ENCODE measurements at places on chromosomes 16 and 17.
A peak's percentile ranks its signal among the peaks of the same experiment; 100 is the strongest.

DNA sequence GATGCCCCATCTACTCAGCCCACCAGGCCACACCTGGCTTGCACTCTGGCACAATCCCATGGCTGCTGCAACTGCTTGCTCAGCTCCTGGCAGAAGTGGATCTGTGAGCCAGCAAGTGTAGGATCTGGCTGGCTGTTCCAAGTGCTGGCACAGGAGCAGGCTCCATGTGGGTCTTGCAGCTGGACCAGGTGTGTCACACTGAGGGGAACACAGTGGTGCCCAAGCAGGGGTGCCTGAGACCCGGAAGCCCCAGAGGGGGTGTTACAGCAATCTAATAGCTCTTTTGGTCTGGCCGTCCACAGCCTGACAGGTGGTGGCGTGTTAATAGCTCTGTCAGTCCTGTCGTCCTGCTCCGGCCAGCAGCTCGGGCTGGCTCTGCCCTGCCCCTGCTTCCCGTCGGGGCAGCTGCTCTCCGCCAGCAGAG, 19.6 kb upstream of the GOT2 start:
- H3K4me3 ChIP-seq: no peak overlapping the region
- no peaks in the 10 kb centered on the region for H3K4me1 ChIP-seq
- H3K36me3 ChIP-seq: no peaks in the 10 kb centered on the region
- H3K27me3 ChIP-seq: no peaks in the 10 kb centered on the region

DNA sequence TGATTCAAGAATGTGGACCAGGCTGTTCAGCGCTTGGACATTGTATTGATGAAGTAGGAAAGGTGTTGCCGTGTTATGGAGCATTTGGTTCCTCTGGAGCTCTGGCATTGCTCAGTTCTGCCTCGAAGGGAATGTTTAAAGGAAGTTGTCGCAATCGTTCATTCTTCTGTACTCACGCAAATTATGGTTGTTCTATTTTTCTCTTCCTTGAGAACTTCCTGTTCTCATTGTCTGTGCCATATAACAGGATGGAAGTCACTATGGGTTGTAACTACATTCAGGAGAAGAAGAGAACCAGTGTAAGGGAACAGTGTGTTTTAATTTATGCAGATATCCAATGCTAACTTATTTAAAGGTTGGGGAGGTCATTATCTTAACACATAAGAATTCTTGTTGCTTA, 13.0 kb downstream of the PCTP start:
- H3K4me1 ChIP-seq: peaks cover 17% of the 10 kb centered on the region
- peak overlapping the region; percentile 81 for H3K27ac ChIP-seq
- H3K36me3 ChIP-seq: no peaks in the 10 kb centered on the region
- no peak for DNase-seq

- peaks cover 55% of the 10 kb centered on the region for H3K4me1 ChIP-seq
- H3K27me3 ChIP-seq: no peaks in the 10 kb centered on the region
- H3K4me3 ChIP-seq: no peak overlapping the region
- no peaks in the 10 kb centered on the region for H3K36me3 ChIP-seq
These were observed 1.6 kb downstream of the NDUFAF8 start for GRCh38 chr17:81240761-81241160.

DNA sequence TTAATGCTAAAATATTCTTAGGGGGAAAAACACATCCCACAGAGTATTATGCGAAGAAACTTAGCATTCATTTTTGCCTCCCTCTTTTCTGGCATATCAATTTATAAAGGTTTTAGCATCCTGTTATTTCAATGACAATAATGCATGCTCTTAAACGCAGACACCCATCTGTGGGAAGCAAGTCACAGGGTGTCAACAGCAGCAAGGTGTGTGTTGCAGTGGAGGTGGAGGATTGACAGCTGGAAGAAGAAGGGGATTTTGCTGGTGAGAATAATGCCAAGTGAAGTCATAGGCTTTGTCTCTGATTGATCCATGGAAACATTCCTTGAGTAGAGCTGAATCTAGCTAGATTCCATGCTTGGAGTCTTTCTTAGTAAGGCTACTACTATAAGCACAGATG, 498.1 kb downstream of the NPIPA7 start:
- H3K27ac ChIP-seq: no peak overlapping the region
- no peaks in the 10 kb centered on the region for H3K27me3 ChIP-seq
- DNase-seq: no peak
- no peaks in the 10 kb centered on the region for H3K36me3 ChIP-seq

- no peak overlapping the region for H3K4me3 ChIP-seq
- DNase-seq: no peak
- H3K27ac ChIP-seq: no peak overlapping the region
- H3K27me3 ChIP-seq: no peaks in the 10 kb centered on the region
These were observed 30.7 kb downstream of the TMC7 start for GRCh38 chr16:19014461-19014860.

DNA sequence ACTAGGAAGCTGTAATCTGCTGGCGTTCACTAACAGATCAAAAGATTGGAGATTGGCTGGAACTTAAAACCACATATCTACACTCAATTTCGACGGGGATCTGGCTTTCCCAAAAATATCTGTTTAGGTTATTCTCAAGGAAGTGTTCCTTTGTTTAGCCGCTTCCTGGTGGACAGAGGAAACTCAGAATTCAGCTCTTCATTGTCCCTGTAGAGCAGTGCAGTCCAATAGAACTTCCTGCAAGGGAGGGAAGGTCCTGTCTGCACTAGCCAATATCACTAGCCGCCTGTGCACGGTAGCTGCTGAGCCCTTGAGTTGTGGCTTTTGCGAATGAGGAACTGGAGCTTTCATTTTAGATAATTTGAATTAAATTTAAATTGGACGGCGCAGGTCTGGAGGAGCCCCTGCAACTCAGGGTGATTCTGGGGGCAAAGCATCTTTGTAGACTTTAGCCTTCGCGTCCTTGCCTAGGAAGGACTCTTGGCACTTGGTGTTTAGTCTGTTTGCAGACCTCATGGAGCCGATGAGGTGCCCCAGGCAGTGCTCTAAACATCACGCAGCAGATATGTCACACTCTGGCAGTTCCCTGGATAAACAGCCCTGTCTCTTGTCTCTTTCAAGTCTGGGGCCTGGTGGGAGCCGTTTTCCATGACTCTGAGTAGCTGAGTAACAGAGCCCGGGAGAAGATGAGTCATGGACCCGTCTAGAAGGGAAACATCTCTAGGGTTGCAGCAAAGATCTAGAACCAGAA, 122.2 kb downstream of the CCDC182 start:
- H3K27me3 ChIP-seq: no peaks in the 10 kb centered on the region
- no peak overlapping the region for H3K27ac ChIP-seq
- H3K4me3 ChIP-seq: no peak overlapping the region
- no peak for DNase-seq
- H3K36me3 ChIP-seq: peaks cover 7% of the 10 kb centered on the region

- no peaks in the 10 kb centered on the region for H3K36me3 ChIP-seq
- H3K4me1 ChIP-seq: peaks cover 8% of the 10 kb centered on the region
- H3K27ac ChIP-seq: no peak overlapping the region
- DNase-seq: peak; percentile 72
- H3K4me3 ChIP-seq: no peak overlapping the region
- H3K27me3 ChIP-seq: no peaks in the 10 kb centered on the region
These were observed 9.1 kb upstream of the ARL5C start for GRCh38 chr17:39174920-39175694.

DNA sequence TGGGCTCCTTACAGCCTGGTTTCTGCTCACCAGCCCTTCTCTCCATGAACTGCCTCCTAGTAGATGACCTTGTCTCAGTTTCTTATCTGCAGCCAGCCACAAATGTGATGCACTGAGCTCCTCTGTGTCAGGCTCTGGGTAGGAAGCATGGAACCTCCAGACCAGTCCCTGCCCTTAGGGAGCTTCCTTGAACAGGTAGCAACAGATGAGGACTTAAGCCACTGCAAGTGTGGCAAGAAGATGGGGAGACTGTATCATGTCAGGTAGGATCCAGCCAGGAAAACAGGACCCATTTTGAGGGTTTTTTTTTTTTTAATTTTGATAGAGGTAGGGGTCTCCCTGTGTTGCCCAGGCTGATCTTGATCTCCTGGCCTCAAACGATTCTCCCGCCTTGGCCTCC, 5.3 kb upstream of the MAP3K14 start:
- no peaks in the 10 kb centered on the region for H3K36me3 ChIP-seq
- no peaks in the 10 kb centered on the region for H3K27me3 ChIP-seq
- H3K27ac ChIP-seq: no peak overlapping the region
- H3K4me1 ChIP-seq: peaks cover 13% of the 10 kb centered on the region

DNA sequence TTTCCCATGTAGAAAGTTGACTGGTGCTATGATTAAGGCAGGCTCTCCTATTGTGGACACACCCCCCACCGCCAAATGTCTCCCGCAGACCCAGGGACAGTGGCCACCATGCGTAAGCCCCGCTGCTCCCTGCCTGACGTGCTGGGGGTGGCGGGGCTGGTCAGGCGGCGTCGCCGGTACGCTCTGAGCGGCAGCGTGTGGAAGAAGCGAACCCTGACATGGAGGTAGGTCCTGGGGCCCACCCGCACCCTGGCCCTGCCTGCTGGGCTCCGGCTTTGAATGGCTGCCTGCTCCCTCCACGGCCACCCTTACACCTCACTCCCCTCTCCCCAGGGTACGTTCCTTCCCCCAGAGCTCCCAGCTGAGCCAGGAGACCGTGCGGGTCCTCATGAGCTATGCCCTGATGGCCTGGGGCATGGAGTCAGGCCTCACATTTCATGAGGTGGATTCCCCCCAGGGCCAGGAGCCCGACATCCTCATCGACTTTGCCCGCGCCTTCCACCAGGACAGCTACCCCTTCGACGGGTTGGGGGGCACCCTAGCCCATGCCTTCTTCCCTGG, 3.6 kb downstream of the MMP25 start:
- H3K4me1 ChIP-seq: peaks cover 21% of the 10 kb centered on the region
- DNase-seq: no peak
- H3K27ac ChIP-seq: no peak overlapping the region
- H3K4me3 ChIP-seq: no peak overlapping the region
- peaks cover 8% of the 10 kb centered on the region for H3K36me3 ChIP-seq

DNA sequence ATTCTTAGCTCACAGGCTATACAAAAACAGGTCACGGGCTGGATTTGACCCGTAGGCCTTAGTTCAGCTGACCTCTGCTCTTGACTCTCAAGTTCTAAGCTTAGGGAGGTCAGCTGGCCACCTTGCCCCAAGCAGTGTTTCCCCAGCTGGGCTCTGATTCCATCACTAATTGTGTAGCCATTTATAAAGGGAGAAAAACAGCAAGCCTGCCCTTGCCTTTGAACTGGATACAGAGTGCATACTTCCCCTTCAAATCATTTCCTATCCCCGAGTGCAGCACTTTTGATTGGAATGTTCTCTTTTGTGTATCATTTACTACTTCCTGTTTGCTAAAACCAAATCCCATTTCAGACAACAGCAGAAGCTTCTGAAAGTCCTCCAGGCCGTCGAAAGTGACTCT, 153.6 kb downstream of the KATNIP start:
- H3K4me3 ChIP-seq: no peak overlapping the region
- DNase-seq: no peak
- no peak overlapping the region for H3K27ac ChIP-seq

DNA sequence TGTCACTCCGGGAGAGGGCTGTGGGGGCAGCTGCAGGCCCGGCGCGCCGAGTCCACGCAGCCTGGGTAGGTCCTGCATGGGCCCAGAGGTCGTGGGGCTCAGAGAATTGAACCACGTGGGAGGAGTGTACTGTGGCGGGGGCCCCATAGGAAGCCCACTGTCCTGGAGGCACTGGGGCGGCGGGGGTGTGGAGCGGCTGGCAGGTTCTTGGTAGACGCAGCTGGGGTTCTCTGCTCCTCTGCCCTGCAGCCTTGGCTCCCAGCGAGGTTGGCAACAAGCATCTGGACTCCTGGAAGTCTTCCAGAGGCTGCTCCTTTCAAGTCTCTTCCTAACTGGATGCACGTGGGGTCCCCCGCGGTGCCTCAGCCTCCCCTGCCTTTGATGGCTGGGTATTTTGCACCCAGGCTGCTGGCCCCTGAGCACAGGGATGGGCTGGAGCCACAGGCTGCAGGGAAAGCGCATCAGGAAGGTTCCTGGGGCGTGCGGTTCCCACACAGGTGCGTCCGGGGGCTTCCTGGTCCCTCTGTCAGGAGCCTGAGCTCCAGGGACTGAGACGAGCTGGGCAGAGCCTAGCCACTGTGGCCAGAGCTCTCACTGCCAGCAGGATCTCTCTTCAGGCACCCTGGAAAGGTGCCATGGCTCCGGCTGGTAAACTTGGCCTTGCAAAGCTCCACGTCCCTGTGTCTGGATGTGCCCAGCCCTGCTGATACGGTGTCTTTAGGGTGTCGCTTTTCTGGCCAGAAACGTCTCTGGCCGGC, 9.3 kb downstream of the KCTD5 start:
- no peak for DNase-seq
- peaks cover 43% of the 10 kb centered on the region for H3K4me1 ChIP-seq
- peak overlapping the region; percentile 69 for H3K27ac ChIP-seq
- no peak overlapping the region for H3K4me3 ChIP-seq

DNA sequence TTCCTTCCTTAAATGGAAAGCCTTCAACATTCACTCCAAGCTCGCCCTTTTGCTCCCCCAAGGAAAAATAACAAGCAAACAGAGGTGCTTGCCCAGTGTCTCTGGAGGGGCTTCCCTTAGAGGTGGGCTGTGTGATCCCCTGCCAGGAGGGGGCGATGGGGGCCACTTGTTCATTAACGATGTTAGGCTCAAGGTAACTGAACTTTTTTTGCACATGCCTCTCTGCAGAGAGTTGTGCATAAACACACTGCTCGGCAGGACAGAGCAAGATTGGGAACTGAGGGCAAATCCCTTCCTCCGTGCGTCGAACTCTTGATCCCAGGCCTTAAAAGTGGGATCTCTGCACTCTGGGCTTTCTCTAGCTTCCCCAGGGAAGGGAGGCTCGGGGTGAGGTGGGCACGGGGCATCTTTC, 15.5 kb upstream of the NAGLU start:
- peak overlapping the region; percentile 94 for H3K27ac ChIP-seq
- H3K4me1 ChIP-seq: peaks cover 5% of the 10 kb centered on the region
- H3K27me3 ChIP-seq: no peaks in the 10 kb centered on the region
- DNase-seq: no peak
- H3K4me3 ChIP-seq: no peak overlapping the region

GRCh38 chr17:32859857-32860525, 16.9 kb downstream of the MYO1D start:
- H3K4me1 ChIP-seq: no peaks in the 10 kb centered on the region
- no peak for DNase-seq
- no peaks in the 10 kb centered on the region for H3K27me3 ChIP-seq
- no peak overlapping the region for H3K27ac ChIP-seq
- H3K4me3 ChIP-seq: no peak overlapping the region

- no peak overlapping the region for H3K27ac ChIP-seq
- no peaks in the 10 kb centered on the region for H3K27me3 ChIP-seq
- no peaks in the 10 kb centered on the region for H3K36me3 ChIP-seq
- peak; percentile 31 for DNase-seq
These were observed 5.2 kb downstream of the SLFN11 start for GRCh38 chr17:35368081-35368830.

GRCh38 chr17:33534087-33534486, 241.0 kb upstream of the ASIC2 start:
- DNase-seq: no peak
- H3K27ac ChIP-seq: no peak overlapping the region
- no peaks in the 10 kb centered on the region for H3K4me1 ChIP-seq
- H3K4me3 ChIP-seq: no peak overlapping the region

Data from tibial nerve (tissue), 4 donors.